ENCODE measurements at places on chromosomes 16 and 17. TPM values are rescaled to one million over a fixed set of nuclear protein-coding genes. Genes with fewer than 3 reads are reported as not detected.

DNA sequence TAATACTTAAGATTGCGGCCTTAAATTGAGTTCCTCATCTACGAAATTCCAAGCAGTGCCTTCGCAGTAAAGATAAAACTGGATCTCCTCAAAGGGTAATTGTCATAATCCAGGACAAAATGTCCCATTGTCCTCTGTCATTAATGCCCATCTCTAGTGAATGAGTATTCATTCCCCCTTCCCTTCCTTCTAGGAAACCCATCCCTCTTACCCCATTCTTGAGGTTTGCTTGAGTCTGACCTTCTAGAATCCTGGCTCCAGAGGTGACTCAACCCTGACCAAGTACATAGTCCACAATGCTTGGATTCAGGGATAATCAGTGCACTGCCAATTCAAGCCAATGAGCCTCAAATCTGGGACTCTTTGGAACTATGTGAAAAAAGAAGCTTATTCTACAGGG is 47.0 kb upstream of the MAF start:
- no peaks in the 10 kb centered on the region for H3K36me3 ChIP-seq
- H3K27me3 ChIP-seq = no peaks in the 10 kb centered on the region
- DNase-seq = no peak
- no peak overlapping the region for H3K27ac ChIP-seq

DNA sequence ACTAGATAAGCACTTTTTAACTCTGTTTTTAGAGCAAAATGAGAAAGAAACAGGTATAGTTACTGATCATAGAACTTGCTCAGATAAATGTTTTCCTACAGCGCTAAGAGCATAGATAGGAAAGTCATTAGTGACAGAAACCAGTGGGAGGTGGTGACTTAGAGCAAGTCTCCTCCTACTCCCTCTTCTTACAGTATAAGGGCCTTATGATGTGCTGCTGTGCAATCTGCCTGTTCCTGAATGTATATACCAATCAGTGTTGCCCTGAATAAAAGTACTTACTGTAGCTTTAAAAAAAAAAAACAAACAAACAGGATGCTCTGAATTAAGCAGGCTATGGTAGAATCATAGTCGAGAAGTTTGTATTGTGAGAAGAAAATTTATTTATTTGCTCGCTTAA is 23.3 kb upstream of the RASL10B start:
- no peak overlapping the region for H3K4me3 ChIP-seq
- peak overlapping the region; percentile 59 for H3K27ac ChIP-seq
- no peaks in the 10 kb centered on the region for H3K27me3 ChIP-seq
- DNase-seq = no peak
- peaks cover 28% of the 10 kb centered on the region for H3K4me1 ChIP-seq

GRCh38 chr16:16991711-16992110 is 479.0 kb downstream of the XYLT1 start:
- no peaks in the 10 kb centered on the region for H3K36me3 ChIP-seq
- H3K27ac ChIP-seq = no peak overlapping the region
- peaks cover 28% of the 10 kb centered on the region for H3K4me1 ChIP-seq
- no peak for DNase-seq

GRCh38 chr17:9148905-9149525 is 127.7 kb downstream of the NTN1 start:
- no peaks in the 10 kb centered on the region for H3K4me1 ChIP-seq
- H3K27ac ChIP-seq = no peak overlapping the region
- no peak for DNase-seq
- H3K4me3 ChIP-seq = no peak overlapping the region
- H3K36me3 ChIP-seq = no peaks in the 10 kb centered on the region

- H3K36me3 ChIP-seq = no peaks in the 10 kb centered on the region
- no peaks in the 10 kb centered on the region for H3K4me1 ChIP-seq
- DNase-seq = no peak
- no peak overlapping the region for H3K27ac ChIP-seq
- H3K4me3 ChIP-seq = no peak overlapping the region
- peaks cover 2% of the 10 kb centered on the region for H3K27me3 ChIP-seq
Measured at GRCh38 chr17:51848451-51848850, 310.1 kb downstream of the CA10 start.

DNA sequence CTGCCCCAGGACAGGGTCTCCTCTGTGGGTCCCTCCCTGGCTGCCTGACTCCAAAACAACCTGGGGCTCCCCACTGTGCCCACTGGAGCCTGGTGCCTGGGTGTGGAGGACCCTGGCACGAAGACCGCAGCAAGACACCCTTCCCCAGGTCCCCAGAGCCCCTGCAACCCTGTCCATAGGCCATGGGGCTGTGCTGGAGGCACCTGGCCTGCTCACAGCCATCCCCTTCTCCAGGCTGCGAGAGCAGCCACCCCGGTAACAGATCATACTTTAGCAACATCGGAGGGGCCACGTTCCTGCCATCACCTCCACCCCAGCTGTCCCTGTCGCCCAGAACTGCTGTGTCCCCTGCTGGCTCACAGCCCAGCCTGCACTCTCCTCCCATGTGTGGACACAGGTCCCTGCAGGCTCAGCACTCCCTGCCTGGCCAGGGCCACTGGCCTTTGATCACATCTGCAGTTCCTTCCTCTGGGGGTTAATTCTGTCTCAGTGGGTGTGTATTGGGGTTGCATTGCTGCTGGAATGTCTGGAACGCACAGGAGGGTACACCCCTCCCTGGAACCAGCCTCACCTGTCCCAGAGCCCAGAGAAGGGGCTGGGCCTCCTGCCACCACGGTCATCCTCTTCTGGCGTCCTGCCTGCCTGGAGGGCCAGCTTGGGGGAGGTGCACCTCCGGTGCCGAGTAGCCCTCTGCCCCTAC is 12.2 kb downstream of the PPL start:
- H3K4me1 ChIP-seq = no peaks in the 10 kb centered on the region
- H3K4me3 ChIP-seq = no peak overlapping the region
- no peak for DNase-seq
- H3K27me3 ChIP-seq = peaks cover 8% of the 10 kb centered on the region
- H3K36me3 ChIP-seq = peaks cover 2% of the 10 kb centered on the region

DNA sequence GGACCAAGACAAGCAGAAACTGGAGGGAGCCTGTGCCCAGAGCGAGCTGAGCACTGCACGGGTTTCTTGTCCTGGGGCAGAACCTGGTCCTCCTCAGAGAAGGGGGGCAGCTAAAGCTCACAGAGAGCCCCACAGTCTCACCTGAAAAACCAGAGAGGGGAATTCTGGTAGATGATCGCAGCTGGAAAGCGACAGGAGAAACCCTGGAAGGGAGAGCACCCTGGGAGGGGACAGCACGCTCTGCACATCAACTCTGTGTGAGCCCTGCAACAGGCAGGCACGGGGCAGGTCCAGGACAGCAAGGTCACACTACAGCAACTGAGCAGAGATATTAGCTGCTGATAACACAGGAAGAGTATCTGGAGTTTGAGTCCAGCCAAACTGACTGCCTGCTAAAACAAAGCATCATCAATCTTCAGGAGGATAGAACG is 18.2 kb downstream of the ZCCHC14 start:
- H3K27me3 ChIP-seq = peaks cover 32% of the 10 kb centered on the region
- DNase-seq = no peak
- no peak overlapping the region for H3K4me3 ChIP-seq
- H3K27ac ChIP-seq = no peak overlapping the region

DNA sequence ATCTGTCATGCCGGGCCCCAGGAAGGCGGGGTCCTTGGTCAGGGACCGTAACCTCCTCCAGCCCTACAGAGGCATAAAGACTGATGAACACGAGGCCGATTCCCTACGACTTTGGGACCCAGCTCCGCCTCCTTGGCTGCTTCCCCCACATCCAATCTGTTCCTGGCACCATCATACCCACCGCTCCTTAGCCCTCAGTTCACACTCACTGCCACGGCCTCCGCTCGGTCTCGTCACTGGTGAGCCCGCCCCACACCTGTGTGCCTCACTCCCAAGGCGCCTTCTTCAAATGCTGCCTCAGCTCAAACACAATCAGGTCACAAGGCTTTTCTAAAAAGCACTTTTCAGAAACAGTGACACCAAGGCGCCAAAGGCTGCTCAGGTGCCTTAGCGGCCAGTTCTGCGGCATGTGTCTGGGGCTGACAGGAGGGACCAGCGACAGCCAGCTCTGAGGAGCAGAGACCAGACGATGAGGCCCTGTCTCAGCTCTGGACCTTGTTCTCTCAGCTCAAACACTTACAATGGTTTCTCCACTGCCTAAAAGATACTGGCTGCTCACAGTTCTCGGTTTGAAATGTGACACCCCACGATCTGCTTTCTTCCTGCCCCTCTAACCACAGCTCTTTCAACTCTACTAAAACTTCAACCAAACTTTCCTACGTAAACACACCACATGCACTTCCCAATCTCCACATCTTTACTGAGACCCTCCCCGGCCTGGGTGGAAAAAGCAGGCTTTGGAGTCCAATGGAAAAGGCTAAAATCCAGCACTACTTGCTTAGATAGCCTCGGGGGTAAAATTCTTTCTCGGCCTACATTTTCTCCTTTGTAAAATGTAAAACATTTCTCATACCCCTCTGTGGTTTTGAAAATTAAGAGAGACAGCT is 33.2 kb downstream of the CYB5D2 start:
- H3K36me3 ChIP-seq = peaks cover 90% of the 10 kb centered on the region
- no peaks in the 10 kb centered on the region for H3K27me3 ChIP-seq
- H3K4me1 ChIP-seq = no peaks in the 10 kb centered on the region
- no peak overlapping the region for H3K4me3 ChIP-seq

DNA sequence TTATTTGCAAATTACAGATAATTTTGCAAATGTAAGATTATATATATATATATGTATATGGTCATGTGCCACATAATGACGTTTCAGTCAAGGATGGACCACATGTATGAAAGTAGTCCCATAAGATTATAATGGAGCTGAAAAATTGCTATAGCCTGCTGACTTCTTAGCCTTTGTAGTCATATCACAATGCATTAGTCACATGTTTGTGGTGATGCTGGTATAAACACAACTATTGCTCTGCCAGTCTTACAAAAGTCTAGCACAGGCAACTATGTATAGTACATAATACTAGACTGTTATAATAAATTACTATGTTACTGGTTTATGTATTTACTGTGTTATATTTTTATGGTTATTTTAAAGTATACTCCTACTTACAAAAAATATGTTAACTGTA is 444.3 kb downstream of the KCNJ2 start:
- H3K27me3 ChIP-seq = no peaks in the 10 kb centered on the region
- H3K27ac ChIP-seq = no peak overlapping the region
- DNase-seq = no peak
- H3K4me3 ChIP-seq = no peak overlapping the region
- no peaks in the 10 kb centered on the region for H3K36me3 ChIP-seq
- no peaks in the 10 kb centered on the region for H3K4me1 ChIP-seq

CCL23 gene
- total RNA-seq = not detected

ITGA2B gene
- total RNA-seq = not detected
